Spleen (tissue), 13 donors: ENCODE measurements at places on chromosomes 7 and 10.

- DNase-seq: no peak
Measured at GRCh38 chr10:30114881-30115625, 55.7 kb upstream of the JCAD start.

DNA sequence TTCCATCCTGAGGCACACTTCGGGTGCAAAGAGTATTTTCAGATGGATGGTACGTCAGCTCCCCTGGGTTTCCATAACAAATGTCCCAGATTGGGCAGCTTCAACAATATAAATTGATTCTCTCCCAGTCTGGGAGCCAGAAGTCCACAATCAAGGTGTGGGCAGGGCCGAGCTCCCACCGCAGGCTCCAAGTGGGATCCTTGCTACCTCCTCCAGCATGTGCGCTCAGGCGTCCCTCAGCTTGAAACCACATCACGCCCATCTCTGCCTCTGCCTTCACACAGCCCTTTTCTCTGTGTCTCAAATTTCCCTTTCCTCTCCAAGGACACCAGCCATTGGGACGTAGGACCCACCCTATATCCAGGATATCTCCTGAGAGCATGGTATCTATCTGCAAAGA, 153.5 kb downstream of the DIP2C start:
- DNase-seq: peak; percentile 51

DNA sequence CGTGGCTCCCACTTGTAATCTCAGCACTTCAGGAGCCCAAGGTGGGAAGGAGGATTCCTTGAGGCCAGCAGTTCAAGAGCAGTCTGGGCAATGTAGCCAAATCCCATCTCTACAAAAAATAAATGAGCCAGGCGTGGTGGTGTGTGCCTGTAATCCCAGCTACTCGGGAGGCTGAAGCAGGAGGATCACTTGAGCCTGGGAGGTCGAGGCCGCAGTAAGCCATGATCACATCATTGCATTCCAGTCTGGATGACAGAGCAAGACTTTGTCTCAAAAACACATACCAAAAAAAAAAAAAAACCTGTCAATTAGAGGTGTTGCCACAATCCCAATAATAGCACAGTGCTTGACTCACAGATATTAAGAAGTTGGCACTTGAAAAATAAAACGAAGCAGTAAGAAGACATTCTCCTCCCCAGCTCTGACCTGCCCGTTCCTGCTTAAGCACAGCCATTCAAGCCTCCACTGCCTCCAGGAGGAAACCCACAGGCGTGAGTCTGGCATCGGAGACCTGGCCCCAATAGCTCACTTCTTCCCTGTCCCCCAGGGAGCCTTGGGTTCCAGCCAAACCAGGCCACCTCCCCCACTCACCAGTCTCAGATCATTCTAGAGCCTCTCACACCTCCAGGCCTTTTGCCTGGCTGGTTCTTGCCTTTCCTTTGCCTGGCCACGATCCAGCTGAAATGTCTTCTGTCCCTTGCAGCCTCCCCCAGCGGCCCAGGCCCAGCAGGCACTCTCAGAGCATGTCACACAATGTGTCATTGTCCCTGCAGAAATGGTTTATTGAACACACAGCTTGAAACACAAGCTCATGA, 45.3 kb upstream of the GTF2I start:
- DNase-seq: no peak

GRCh38 chr7:118158766-118159165, 25.2 kb upstream of the LSM8 start:
- DNase-seq: no peak

DNA sequence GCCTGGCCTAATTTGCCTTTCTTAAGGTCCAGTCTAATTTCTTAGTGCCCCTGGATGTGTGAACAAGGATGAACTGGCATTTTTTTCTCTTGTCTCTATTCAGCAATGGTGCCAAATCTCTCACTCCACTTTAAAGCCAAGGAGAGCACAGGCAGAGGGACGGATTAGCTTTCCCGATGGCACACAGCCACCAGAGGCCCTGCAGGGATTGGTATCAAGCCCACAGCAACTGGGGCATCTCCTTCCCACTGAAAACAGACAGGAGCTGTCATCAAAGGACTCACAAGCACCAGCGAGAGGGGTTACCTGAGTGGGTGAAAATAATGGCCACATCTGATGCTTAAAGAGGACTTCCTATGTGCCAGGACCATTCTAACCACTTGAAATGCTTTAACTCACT, 83.1 kb downstream of the ITIH5 start:
- DNase-seq: no peak

- peak; percentile 73 for DNase-seq
Measured at GRCh38 chr7:2663960-2664359, 24.0 kb upstream of the AMZ1 start.

DNA sequence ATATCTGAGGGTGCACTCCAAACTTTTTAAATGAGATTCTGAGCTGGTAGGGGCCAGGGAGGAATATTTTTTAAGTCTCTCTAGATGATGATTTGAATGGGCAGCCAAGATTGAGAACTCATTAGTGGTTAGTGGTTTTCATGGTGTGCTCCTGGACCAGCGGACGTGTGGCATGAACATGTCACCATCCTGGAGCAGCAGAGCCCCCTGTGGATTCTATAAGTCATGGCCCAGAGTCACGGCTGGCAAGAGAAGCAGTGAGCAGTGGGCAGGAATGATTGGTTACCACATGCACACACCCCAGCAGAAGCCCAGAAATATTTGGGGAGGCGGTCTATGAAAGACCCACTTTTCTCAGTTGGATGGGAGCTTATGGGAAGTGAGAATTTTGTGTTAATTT, 21.2 kb upstream of the UCN3 start:
- DNase-seq: no peak

- DNase-seq: no peak
Measured at GRCh38 chr10:110747609-110748464, 103.7 kb downstream of the RBM20 start.

DNA sequence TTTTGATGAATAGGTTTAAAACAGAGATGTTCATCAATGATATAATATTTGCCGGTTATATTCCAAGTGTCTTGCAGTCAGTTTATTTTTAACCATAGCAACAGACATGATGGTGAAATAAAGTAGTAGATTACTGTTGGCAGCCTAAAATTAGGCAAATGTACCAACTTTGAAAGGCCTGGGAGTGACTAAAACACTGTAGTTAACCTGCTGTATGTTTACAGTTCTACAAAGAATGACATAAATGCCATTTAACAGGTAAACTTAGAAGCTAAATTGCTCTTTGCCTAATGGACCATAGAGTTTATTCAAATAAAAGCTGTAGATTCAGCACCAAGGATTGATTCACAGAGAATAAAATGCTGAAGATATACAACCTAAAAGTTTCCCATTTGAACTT, 64.1 kb downstream of the PHTF2 start:
- DNase-seq: no peak

- DNase-seq: no peak
Measured at GRCh38 chr10:62492012-62492869, 118.1 kb downstream of the ZNF365 start.

DNA sequence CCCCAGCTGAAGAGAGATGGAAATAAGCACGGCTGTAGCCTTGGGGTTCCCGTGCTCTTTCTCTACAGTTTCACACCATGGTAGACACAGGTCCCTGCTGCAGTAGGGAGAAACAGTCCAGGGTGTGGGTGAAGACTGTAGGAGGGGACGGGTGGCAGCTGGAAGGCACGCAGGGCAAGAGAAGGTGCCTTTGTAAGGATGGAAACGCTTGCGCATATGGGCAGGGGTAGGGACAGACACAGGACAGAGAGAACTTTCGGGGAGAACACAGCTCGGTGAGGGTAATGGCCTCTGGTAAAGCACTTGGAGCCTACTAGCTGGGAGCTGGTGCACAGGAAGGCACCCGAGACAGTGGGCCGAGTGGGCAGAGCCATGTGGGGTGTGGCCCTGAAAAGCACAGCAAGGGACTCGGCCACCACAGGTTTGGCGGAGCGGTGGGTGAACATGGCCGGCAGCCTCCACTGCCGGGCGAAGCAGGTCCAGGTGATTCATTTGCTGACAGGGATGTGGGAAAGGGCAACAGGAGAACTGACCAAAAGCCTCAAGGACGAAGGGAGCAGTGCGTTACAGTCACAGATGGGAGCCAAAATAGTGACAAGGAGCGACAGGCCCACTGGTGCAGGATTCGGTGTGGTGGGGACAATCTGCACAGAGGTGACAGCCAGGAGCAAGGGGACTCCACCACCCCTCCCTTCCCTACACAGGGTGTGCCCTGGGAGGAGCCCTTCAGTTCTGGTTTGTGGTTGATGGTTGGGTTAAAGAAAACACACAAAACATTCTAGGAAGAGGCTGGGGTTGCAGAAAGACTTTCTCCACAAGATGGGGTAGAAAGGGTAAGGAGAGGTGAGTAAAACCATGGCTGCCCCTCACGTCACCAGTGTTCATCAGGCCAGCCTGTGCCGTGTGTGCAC, 97.1 kb downstream of the VOPP1 start:
- peak; percentile 70 for DNase-seq

DNA sequence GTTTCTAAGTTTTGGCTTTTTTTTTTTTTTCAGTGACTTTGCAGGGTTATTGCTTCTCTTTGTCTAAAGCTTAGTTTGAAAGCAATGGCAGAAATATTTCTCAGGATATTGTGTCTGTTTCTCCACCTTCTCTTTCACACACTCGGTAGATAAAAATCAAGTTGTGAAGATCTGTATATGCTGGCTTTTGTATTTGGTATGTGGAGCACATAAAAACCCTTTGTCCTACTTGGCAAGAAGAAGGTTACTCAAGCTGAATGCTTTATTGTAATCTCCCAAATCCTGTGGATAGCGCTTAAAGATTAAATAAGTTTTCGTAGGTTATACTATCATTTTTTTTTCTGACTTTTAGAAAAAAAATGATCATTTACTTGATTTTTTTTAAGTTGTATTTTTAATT, 172.4 kb downstream of the CDCA7L start:
- no peak for DNase-seq

GRCh38 chr7:130884437-130885417, 150.7 kb upstream of the KLF14 start:
- DNase-seq: no peak

GRCh38 chr10:19592276-19592675, 224.0 kb upstream of the PLXDC2 start:
- no peak for DNase-seq

GRCh38 chr10:128257428-128257827, 131.2 kb upstream of the MKI67 start:
- no peak for DNase-seq

- DNase-seq: no peak
Measured at GRCh38 chr10:96890580-96890979, 58.5 kb downstream of the LCOR start.

GRCh38 chr10:91479583-91479982, 69.4 kb downstream of the HECTD2 start:
- no peak for DNase-seq

DNA sequence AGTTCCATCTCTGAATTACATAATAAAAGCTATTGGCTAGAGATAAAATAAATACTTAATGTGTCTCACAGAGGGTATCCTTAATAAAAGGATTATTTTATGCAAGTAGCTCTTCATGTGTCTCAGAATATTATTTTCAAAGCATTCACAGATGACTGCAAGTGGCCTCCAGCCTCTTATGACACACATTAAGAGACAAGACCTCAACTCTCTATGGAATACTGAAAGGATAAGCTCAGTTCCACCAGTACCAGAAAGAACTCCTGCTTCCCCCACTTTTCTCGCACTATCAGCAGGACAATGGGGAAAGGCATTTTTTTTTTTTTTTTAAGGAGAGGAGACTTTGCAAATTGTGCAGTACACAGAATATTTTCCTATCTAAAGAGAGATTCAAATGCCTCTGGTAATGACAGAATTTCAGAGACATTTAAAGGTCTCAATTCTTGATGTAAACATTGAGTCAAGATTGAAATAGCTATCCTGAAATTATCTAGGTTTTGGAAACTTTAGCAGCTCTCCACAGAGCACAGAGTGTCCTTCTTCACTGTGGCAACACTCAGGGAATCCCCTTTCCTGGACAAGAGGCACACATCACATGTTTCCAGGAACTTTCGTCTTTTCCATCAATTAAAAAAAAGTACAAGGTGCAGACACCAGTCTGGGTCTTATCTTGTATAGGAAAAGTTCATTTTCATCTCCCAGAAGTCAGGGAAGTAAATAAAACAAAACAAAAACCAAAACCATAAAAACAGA, 122.0 kb upstream of the ANK3 start:
- no peak for DNase-seq

DNA sequence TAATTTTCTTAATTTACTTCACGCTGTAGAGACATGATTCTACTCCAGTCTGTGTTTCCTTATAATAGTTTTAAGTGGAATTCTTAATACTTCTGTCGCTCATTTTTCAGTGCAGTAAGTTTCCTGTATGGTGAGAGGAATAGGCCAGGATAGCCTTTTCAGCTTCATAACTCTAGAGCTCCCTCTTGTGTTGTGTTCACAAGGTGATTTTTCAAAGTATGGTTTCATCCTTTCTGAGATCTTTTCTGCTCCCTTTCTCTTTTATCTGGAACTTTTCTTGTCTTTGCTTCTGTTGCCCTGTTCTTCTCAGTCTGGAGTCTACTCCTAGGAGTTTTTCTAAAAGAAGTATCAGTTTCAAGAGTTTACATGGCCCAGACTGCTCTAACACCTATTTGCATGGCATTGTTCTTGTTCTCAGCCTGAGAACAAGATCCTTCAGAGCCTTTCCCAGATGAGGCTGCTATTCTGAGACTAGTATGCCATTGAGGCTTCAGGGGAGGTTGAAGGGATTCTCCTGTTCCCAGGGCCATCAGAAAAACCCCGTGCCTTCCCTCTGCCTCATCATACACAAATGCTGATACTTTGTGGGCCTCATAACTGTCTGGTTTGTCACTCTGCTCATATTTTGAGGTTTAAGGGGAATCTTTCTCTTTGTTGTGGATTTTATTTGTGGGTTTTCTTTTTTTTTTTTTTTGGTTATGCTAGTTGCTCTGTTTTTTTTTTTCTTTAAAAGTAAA, 21.8 kb downstream of the NET1 start:
- no peak for DNase-seq

DNA sequence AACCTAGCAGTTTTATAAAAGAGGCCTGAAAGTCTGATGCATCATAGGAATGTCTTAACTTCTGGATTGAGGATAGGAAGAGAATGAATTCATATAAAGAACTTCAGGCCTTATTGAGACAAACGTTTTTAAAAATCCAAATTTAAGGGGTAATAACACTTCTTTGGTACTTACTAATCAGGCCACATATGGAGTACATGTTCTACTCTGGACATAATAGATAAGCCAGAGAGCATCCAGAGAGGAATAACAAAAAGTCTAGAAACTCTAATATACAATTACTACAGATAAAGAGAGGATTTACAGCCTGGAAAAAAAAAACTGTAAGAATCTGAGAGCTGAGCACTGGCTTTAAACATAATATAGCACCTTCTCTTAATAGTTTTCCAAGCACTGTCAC, 2.9 kb downstream of the MTPAP start:
- no peak for DNase-seq

DNA sequence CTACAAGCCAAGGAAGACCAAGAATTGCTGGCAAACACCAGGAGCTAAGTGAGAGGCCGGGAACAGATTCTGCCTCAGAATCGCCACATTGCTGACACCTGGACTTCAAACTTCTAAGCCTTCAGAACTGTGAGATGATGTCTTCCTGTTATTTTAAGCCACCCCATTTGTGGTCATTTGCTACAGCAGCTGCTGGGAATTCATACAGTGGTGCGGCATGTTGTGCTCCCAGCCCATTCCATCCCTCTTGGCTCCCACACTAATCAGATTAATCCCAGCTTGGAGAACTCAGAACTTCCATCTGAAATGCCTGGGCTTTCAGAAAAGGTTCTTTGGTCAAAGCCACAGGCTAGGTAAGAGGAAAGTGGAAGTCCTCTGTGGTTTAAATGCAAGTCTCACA, 24.9 kb downstream of the TCAF1 start:
- DNase-seq: no peak
